Naive thymus-derived CD8-positive, alpha-beta T cell (primary cell): ENCODE measurements at places on chromosomes 3 and 15.

DNA sequence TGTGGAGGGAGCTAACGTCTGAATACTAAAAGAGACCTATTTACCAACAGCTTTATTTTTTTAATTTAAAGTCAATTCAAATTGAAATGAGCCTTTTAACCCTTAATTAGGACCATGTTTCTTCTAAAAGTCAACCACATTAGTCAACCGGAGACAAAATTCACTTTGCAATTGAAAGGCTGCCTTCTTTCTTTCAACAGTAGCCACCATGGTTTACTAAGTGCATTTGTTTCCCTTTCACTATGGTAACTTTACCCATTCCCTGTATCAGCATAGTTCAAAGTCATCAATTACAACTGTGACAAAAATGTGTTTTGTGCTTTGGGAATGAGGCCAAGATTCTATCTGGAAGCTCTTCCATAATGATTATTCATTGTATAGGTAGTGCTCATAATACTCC lies 225.4 kb downstream of the EPHA3 start:
- no peak for DNase-seq

DNA sequence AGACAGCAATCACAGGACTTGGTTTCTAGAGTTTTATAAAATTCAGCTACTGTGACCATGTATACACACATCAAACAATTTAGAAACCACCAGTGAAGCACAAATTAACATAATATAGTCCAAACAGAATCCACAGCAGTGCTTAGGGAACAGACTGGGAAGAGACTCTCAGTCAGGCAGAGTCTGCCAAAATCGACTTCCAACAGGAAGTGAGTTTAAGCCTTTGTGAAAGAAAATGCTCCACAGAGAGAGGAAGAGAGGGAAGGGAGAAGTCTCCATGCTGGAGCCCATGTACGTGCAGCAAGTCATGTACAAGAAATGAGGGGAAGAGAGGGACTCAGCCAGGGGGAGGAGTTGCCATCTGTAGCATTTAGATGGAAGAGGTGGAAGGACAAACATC lies 172.6 kb downstream of the IL5RA start:
- no peak for DNase-seq

DNA sequence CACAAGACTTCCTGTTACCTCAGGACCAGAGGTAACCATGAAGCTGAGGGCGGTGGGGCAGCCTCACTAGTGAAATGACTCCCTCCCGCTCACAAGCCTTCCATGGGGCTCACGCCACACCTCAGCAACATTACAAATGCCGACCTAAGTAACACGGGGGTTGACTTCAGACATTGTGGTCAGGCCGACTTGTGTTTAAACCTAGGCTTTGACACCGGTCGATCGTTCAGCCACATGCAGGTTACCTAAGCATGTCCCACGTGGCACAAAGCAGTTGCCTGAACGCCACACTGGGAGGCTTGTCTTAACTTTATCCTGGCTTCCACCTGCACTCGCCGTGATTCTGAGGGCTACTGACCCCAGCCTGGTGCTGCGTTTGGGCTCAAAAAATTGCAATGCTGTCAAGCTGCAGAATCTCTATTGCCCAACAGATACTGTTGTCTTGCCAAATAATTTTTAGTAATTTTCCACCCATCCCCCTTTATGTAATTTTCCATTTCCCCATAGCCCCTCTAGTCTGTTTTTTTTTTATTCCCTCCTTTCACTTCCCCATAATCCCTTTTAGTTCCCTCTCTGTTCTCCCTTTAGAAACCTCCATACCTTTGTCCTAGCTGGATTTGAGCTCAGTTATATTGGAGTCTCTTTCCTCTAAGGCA lies 158.6 kb upstream of the RGMA start:
- no peak for DNase-seq

- no peak for DNase-seq
These were observed 93.6 kb upstream of the ATP2B2 start for GRCh38 chr3:10599017-10599416.

DNA sequence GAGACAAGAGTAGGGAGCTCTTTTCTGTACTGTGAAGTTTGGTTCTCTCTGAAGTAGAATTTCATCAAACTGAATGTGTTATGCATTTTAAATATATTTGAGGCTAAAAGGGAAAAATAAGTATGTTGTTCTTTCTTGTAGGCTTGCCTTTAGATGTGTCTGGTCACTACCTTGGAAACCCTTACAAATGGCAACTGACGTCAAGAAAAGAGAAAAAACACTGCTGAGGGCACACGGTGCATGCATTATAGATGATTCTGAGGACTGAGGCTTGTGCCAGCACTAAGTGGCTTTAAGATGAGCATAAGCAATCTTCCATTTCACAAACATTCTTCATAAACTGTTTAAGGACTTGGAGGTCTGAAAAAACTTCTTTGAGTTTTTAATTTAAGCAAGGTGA lies 31.1 kb upstream of the ACTL6A start:
- DNase-seq: no peak

DNA sequence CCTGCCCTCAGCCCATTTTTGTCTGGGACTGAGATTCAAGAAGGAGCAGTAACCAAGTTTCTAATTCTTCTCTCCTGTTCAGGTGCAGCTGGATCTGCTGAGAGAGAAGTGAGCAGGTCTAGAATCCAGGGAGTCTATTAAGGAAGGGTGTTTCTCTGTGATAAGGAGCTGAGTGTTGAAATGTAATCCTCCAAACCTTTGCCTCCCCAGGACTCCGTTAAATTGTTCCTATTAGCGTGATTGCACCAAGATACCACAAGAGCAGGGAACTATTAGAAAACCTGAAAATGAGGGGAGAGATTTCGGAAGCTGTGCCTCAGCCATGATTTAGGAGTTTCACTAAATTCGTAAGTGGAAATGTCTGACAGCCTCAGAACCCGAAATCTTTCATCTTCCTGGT lies 192.6 kb downstream of the EBLN2 start:
- no peak for DNase-seq

DNA sequence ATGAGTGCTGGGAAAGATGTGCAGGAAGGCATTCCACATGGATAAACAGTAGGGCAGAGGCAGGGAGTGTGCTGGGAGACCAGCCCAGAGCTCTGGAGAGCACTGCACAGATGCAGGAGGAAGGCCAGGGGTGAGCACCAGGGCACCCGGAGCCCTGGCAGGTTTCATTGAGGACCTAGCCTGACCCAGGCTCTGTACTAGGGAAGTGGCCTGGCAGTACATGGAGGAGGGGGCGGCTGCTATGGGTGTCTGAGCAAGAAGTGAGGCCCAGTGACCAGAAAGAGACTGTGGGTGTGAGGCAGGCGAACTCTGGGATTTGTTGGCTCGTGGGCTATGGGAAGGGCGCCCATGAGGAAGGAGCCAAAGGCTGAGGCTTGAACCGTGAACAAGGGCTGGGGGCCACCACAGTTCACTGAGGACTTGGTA lies 139.1 kb downstream of the DNAJB8 start:
- DNase-seq: no peak

GRCh38 chr15:64905119-64905831 lies 6.4 kb upstream of the ANKDD1A start:
- peak; percentile 72 for DNase-seq

GRCh38 chr15:29925227-29926082 lies 103.2 kb upstream of the TJP1 start:
- DNase-seq: peak; percentile 24

DNA sequence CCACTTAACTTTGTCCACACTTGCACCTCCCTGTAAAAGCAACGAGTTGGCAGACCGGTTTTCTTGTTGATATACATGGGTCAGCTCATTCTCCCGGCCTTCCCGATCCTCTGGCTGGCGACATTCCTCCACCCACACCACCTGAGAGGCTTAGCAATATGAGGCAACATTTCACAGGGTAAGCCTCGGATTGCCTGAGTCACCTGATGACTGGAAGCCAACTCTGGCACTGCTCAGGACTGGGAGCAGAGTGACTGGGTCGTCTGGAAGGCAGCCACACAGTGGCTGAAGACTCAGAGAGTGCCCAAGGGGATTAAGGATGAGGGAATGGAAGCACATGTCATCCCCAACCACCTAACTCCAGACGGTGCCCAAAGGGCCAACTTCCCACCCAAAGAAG lies 9.8 kb downstream of the HOMER2 start:
- DNase-seq: no peak

DNA sequence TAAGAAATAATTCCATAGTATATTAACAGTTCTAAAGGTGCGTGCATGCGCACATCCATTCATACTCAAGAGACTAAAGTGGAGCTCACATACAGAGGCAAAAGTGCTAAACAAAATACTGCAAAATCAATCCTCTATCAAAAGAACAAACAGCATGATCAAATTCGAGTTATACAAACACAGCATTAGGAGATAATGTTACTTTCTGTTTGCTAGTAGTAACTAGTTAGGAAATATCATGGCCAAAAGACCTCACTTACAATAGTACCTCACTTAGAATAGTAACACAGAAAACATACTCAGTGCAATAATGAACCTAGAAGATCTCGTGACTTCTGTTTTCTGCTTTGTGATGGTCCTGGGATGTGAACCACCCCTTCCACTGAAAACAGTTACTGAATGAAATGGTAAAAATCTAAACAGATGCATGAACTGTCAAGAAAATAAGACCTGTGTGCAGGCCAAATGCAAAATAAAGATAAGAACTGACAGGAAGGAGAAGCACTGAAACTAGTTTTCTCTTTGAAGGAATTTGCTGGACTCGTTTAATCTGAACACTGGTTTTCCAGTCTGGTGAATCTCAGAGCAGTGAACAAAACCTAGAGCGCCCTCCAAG lies 20.9 kb upstream of the CEMIP start:
- DNase-seq: no peak

DNA sequence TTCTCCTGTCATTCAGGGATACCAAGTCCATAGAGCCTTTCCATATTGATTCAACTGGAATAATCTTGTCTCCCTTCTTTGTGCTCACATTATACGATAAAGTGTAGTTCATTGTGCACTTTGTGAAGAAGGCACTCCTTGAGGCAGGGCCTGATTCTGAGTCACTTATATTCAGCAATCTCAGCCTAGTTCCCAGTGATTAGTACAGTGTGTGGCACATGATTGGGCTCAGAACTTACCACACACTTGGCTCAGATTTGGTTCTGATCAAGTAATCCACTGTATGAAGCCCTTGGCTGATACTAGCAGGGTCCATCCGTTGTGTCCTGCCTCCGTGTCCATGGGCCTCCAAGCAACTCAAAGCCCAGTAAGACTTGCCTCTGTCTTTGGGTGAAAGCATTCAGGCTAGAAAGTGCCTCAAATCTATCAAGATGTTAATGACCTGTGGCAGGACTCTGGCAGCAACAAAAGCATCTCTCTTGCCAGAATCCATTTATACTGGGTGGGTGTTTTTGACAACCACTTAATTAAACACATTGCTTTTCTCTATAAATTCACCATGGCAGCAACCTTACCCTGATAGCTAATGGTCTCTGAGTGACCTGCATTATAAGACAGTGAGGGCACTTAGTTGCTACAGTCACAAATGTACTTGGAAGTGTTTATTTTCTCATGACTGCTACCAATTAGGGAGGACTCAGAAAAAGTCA lies 51.3 kb downstream of the TPRG1 start:
- DNase-seq: no peak

DNA sequence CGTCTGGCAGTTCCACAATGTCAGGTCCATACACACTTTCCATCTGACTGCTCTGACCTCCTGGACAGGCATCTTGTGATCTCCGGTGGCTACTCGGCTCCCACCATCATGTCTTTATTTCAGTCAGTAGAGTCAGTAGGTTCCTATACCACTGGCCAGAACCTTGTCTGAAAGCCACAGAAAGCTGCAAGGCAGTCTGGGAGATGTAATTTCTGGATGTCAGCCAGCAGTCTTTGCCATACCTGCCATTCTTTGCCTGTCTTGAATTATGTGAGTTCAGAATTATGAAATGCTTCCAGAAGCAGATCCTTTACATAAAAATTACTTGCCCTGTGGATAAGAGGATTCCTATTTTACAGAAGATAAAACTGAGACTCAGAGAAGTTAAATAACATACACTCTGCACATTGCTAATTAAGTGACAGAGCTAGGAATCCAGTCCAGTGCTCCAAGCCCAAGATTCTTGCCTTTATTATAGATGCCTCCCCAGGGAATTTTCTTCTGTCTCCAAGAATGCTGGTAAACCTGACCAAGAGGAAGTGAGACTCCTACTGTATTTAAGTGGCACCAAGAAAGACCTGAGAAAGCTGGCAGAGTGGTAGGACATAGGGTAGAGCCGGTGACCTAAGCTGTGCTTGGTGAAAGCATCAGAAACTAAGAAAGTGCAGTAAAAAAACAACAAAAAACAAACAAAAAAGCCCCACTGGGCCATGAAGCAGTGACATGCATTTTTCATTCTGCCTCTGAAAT lies 75.6 kb downstream of the IQCH start:
- no peak for DNase-seq

- no peak for DNase-seq
These were observed 690.2 kb upstream of the DPPA4 start for GRCh38 chr3:110027446-110028080.

GRCh38 chr3:96000966-96001365 lies 813.4 kb upstream of the EPHA6 start:
- no peak for DNase-seq

DNA sequence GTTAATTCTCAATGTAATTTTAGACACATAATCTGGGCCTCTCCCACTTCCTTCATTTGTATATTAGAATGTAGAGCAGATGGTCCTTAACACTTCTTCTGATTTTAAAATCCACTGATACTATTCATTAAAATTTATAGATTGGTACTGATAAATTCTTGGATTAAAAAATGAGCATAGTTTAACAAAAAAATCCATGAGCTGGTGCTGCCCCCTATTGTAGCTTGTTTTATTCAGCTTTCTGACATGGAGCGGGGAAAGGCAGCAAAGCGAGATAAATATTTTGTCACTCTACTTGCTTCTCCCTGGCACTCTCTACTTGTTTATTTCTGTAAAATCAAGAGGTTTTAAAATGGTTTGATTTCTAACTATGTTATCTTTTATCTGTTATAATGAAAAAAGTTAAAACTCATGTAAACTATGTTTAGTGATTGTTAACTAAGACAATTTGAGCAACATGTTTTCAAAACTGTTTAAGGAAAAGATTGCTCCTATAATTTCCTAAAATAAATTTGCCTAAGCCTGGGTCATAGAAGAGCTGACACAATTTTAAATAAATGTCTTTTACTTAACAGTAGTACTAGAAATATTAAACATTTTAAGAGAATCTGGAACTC lies 26.5 kb upstream of the PLOD2 start:
- DNase-seq: no peak

- no peak for DNase-seq
These were observed 221.0 kb upstream of the TPM1 start for GRCh38 chr15:62821384-62822131.

DNA sequence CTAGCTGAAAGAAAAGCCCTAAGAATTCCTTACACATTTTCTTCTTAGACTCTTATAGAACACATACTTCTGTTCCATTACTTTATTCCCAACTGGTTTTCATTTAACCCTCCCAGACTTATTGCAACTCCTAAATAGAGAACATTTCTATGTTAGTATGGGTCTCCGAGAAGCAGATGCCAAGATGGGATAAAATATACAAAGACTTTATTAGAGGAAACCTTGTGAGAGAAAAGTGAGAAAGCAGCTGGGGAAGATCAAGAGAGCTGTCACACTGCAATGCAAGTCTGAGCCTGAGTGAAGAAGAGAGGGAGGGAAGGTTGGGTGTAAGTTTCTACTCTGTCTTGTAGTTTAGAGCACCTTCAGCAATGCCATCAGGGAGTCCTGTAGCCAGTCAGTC lies 979.3 kb downstream of the IGSF11 start:
- DNase-seq: no peak
